ENCODE measurements at places on chromosomes 5 and 9.

- DNase-seq: no peak
Measured at GRCh38 chr9:112582371-112583262, 96.0 kb downstream of the KIAA1958 start.

GRCh38 chr9:38027714-38028113, 41.3 kb downstream of the SHB start:
- DNase-seq: no peak

GRCh38 chr9:127087411-127087810, 35.0 kb downstream of the ANGPTL2 start:
- no peak for DNase-seq

- DNase-seq: no peak
Measured at GRCh38 chr5:136246632-136247031, 53.7 kb upstream of the SMIM32 start.

DNA sequence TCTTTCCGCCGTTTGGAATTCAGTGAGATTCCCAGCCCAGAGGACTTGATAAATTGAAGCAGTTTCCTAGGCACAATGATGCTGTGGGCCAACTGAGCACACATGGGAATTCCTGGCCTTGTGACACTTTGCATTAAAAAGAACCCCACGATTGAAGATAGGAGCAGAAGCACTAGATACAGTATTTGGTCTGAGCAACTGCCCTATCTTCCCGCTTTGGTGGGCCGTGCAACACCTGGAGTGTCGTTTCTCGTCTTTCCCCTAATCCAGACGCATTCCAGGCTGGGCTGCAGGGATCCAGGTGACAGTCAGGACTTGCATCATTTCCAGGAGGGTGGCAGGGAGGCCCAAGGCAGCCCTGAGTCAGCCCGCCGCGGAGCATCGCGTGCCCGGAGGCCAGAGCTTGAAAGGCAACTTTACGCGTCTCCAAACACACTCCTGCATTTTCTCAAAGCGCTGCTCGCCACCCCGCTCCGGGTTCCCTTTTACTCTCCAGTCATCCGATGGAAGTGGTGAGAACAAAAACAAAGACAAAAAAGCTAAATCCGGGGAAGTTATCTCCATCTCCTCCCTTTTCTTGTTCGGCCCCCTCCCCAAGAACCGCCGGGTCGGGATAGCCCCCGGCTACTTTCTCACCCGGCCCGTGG, 753 bp upstream of the STC2 start:
- DNase-seq: no peak

DNA sequence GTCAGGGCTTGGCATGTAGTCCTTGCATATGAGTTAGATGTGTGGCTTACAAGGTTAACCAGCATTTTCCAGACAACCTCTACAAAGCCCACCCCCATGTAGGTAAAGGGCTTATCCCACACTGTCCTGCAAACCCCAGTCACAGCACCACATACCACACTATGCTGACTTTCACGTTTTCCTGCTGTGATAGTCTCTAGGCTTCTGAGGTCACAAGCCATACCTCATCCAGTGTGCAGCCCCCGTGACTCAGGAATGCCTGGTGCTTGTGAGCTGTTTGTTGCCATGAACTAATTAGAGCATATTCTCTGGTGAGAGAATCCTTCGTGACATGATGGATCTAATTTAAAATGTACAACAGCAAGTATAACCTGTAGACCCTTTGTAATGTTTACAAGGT, 50.8 kb downstream of the ERAP1 start:
- DNase-seq: no peak

DNA sequence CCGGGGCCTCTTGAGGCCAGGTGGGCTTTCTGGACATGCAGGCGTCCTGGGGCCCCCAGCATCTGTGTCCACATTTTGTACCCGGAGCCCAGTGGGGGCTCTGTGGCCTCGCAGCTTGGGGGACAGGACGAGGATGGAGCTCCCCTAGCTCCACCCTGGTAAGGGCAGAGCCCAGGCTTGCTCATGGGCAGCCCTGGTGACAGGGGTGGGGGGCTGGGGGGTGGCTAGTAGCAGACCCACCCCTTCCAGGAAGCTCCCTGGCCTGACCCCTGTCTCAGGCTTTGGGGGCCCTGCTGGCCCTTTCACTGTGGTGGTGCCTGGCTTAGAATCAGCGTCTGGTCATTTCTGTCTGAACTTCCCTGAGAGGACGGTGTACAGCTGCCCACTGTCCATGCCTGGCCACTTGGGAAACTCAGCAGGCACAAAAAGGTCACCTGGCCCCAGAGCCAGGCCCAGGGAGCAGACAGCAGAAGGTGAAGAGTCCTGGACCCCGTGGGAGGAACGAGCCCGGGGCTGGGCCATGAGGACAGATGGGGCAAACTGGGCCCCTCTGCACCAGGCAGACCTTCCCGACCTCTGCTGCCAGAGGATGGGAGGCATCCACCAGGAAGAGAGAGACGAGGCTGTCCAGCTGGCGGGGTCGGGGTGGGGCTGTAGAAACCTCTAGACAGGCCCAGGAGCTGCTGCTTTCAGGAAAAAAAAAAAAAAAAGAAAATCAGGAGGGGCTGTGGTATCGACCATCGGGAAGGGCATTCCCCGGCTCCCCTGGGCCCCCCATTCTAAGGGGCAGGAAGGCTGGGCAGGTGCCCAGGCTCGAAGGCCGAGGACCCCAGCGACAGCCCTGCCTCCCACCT, 52.8 kb downstream of the EXD3 start:
- no peak for DNase-seq

- DNase-seq: no peak
Measured at GRCh38 chr5:175658299-175659145, 651 bp downstream of the HRH2 start.

DNA sequence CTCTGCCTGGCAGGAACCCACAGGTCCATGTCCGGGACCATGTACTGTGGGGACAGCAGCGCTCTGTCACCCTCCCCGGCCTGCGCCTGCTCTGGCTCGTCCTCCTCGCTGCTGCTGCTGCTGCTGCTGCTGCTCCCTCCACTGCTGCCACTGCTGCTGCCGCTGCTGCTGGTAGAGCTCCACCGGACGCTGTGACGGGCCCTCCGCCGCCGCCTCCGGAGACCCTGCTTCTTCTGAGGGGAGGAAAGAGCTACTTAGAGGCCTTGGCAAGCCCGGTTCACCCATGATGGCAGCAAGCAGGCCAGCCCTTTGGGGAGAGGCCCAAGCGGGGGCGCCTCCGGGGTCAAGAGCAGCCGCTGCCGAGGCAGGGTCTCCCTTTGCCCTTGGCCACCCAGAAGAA, 10.0 kb upstream of the CARD9 start:
- no peak for DNase-seq

Data from stimulated activated CD8-positive, alpha-beta memory T cell treated with anti-CD3 and anti-CD28 coated beads, Interleukin-4, amount 100 ng/mL, for 1 hour (primary cell).